PC-3 (cell line): ENCODE measurements at places on chromosomes 7 and 10. TPM values are rescaled to one million over a fixed set of nuclear protein-coding genes. Genes with fewer than 3 reads are reported as not detected.

DNA sequence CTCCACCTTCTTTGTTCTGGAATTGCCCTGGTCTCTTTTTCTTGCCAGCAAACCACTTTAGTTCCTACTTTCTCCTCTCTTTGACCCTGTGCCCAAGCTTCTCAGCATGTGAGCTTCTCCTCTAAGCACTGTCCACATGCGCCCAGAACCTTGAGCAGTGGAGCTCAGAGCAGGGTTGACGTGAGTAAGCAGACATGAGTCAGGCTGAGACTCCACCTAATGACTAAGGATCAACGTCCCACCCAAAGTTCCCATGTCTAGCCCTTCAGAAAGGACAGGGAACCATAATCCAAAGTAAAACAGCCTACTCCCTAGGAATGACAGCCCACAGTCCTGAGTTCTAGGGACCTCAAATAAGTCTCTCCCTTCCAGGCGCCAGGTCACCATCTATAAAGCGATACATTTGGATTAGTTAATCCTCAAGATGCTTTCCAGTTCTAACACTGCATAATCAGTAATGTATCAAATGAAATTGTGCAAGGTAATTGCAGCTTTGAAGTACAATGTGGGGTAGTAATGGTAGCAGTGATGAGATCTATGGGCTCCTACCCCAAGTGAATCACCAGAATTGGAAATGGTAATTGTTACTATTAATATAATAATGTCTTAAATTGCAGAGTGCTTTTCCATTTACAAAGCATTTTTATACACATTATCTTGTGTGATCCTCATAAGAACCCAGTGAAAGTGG is 44.5 kb downstream of the KCNMA1 start:
- peak; percentile 100 for DNase-seq

- DNase-seq: no peak
Observed at GRCh38 chr10:131576341-131577177, 265.0 kb upstream of the TCERG1L start.

DNA sequence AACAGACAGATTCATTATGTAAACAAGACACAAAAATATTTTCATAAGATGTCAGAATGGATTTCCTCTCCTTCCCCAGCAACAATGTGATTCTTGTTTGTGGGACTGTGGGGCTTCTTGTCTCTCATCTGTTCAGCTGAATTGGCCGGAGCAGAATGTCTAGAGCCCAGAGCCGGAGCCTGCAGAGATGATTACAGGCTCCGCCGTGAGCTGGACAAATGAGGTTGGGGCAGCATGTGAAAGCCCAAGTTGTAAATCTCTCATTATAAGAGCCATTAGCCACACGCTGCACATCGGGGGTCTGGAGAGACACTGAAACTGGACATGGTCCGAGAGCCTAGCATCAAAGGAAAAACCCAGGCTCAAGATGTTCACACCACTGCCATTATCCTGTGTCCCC is 137.0 kb upstream of the ADAM12 start:
- DNase-seq: no peak

GRCh38 chr10:71143170-71143569 is 69.2 kb upstream of the UNC5B start:
- no peak for DNase-seq

DNA sequence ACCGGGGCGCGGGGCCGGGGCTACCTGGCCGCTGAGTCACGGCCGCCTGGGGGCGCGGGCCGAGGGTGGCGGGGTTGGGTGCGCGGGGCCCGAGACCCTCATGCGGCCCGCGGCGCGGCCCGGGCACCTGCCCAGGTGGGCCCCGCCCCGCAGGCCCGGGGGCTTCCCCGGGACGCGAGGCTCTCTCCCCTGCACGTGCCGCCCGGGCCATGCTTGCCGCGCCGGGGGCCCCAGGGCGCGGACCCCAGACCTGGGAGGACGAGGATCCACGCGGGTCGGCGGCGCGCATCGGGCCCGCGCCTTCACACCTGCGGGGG is 402 bp downstream of the MAFK start:
- no peak for DNase-seq

DNA sequence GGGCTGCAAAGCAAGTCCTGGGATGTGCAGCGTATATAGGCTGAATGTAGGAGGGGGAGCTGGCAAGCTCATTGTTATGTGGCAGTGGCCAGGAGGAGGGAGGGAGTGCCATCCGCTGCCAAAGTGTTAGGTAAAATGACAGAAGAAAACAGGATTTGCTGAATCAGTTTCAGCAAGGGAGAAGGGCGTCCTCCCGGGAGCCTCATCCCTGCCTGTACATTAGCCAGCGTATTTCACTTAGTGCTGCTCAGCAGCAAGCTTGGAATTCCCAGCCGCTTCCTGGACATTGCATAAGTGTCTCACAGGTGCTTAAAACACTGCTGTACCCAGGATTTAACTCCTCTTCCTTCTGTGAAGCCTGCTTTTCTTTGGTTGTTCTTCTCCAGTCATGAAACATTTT is 2.5 kb downstream of the NIPSNAP2 start:
- DNase-seq: no peak

DNA sequence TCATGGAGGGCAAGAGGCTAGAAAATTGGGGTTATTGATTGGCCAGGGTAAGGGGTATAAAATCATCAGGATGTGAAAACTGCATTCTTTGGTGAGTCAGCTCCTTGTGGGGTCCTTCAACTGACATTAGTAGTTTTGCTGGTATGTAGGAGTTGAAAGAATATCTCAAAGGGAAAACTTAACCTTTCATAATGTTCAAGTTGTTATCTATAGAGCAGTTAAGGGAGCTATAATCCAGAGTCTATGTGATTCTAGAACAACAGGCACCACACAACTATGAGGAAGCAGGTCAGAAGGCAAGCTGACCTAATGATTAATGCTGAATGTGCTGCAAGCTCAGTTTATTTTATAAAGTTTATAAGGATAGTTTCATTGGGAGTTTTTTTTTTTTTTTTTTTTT is 13.7 kb downstream of the PRPS1L1 start:
- DNase-seq: peak; percentile 68

GRCh38 chr7:44396931-44397545 is 71.6 kb upstream of the CAMK2B start:
- DNase-seq: no peak

DNA sequence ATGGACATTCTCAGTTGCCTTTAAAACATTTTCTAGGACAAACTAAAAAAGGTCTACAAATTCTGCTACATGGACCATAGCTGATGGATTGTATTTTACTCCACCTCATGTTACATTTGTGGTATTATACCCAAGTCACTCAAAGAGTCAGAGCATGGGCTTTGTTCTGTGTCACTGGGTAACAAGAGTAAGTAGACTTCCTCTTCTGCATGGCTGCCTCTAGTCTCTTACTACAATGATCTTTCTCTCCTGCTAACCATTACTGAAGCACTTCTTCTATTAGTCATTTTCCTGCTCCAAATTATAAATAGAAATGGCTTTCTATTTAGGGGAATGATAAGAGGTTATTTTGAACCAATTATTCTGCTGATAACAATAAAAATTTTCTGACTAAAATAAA is 727.4 kb upstream of the NRP1 start:
- no peak for DNase-seq

DNA sequence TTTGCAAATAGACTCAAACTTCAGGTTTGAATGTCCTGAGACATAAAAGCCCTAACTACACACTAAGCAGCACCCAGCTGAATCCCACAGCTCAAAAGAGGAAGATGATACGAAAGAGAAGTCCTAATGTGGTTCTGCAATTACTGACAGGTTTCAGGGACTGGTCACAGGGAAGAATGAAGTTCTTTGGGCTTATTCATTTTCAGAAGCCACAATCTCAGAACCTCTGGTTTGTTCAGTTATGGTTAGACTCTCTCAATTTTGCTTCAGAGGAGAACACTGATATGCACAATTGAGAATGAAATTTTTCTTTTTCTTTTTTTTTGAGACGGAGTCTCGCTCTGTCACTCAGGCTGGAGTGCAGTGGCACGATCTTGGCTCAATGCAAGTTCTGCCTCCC is 94.6 kb upstream of the FAM180A start:
- DNase-seq: no peak

- no peak for DNase-seq
Observed at GRCh38 chr7:25256333-25256819, 28.1 kb upstream of the NPVF start.

The CCDC186 gene
- total RNA-seq: 4.4 and 5.7 TPM in 2 replicates

The IL6 gene
- total RNA-seq: 110 and 113 TPM in 2 replicates

The EXOC4 gene
- 43.5 and 45.8 TPM in 2 replicates for total RNA-seq

The ACTA2 gene
- 2.7 TPM in 1 of 2 replicates, not detected in the other for total RNA-seq

The FAM25A gene
- 6.6 and 11.4 TPM in 2 replicates for total RNA-seq
